Daoy (cell line): ENCODE measurements at places on chromosomes 1 and 21. TPM values are rescaled to one million over a fixed set of nuclear protein-coding genes. Genes with fewer than 3 reads are reported as not detected.

GRCh38 chr1:62295921-62296491, 23.2 kb downstream of the KANK4 start:
- DNase-seq, result peak; percentile 61

- no peak for DNase-seq
These were observed 245.6 kb downstream of the RRAGC start for GRCh38 chr1:38613996-38614395.

DNA sequence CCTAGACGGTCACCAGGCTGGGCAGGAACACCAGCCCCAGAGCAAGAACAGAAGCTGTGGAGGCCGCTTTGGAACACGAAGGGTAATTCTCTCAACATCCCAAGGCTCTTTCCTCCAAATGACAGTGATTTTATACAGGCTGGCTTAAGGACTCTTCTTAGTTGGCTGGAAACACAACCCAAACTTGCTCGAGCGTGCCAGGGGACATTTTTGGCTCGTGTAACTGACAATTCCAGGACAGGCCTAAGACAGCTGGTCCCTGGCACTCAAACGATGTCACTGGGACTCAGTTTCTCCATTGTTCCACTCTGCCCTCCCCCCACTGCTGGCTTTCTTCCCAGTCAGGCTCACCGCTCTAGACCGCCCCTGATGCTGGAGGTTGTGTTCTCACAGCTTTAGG, 164.7 kb downstream of the NPHP4 start:
- DNase-seq, result no peak

DNA sequence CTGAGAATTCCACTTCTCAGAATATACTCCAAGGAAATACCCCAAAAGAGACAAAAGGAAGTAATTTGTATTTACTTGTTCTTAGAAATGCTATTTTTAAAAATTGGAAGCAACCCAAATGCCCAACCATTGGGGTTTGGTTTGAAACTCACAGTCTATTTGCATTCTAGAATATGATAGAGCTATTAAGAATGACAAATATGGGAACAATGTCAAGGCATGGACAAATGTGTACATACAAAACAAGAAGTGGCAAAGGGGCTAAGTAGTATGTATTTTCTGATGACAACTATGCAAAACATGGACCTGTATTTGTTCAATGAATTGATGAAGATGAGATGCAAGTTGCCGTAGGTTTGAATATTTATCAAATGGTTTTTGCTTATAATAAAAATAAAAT, 32.8 kb downstream of the KCNA2 start:
- DNase-seq, result no peak

- no peak for DNase-seq
These were observed 20.1 kb downstream of the ADCY10 start for GRCh38 chr1:167893798-167894197.

The SLC30A1 gene
- total RNA-seq, result 11.3 and 18.2 TPM in 2 replicates

The LYSMD1 gene
- 11.4 and 13.4 TPM in 2 replicates for total RNA-seq

GRCh38 chr1:68777851-68778250, 281.0 kb upstream of the DEPDC1 start:
- DNase-seq, result no peak

DNA sequence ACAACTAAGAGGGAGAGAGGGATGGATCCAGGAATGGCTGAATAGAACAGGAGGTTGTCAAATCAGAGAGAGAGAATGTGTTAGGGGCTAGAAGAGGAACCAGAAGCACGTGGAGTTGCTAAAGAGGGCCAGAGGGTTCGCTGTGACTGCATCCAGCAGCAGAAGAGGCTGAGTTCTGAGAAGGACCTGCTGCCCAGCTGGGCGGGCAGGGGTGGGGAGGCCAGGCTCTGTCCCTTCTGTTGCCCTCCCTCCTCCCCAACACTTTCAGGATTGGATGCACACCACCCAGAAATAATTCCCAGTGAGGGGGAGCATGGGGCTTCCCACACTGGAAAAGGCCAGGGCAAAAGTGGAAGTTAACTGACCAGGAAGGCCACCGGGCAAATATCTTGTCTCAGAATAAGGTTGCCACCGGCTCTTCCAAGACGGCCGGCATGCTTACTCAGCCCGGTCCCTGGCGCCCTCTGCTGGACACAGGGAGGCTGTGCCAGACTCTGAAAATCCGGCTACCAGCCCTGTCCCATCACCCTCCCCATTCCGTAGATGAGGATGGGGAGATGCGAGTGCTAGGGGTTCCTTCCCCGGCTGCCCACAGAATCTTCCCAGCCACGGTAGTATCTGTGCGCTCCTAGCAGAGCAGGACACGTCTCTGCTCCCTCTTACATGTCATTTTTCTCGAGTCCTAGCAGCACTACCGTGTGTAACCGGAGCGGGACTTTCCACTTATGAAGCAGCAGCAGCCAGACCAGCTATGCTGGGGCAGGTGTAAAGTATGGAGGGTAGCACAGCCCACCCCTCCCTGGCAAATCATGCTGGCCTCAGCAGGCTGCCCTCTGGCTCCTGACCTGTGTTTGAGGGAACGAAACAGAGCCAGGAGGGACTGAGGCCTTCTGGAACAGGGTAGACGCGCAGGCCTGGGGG, 46.8 kb upstream of the A3GALT2 start:
- DNase-seq, result peak; percentile 84
